Activated CD4-positive, CD25-positive, alpha-beta regulatory T cell (primary cell): ENCODE measurements at places on chromosomes 7 and 10.

GRCh38 chr7:47757921-47758411 lies 176.1 kb upstream of the TNS3 start:
- no peak for DNase-seq

- DNase-seq = no peak
Observed at GRCh38 chr7:136509466-136509865, 359.0 kb upstream of the CHRM2 start.

DNA sequence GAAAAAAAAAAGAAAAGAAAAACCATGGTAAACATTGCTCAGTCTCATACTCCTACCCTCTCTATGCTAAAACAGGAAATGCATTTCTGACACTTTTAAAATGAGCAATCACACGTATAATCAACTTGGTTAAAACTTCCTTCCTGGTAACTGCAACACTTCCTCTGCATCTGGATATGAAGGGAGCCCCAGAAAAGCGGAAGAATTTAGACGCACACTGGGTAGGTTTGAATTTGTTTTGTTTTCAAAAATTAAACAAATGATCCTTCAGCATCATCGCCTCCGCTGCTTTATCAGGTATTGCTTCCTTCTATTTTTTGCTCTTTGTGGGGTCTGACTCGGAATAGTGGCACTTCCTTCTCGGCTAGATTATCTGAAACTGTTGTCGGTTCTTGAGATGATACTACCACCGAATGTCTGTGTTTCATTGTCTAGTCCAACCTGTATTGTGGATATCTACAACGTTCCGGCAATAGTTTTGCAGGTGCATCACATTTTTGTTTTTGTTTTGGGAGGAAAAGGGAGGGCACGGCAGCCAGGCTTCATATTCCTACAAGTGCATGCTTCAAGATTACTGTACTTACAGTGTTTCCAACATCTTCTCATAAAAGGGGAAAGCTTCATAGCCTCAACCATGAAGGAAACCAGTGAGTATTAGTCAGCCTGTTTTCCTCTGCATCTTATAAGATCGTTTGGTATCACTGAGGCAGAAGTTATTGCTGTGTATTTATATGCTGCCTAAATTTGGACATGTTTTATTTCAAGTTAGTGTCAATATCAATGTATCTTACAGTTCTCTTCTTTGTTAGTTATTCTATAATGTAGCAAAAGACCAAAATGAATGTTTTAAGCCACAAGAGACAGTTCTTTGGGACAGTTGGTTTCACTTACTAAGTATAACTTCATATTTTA lies at the start of gene PIK3CG:
PIK3CG (plus strand) TSS at position 153 of the 912 bp plus-strand sequence. CDS start 2,280 bp downstream, outside the sequence.
- no peak for DNase-seq

DNA sequence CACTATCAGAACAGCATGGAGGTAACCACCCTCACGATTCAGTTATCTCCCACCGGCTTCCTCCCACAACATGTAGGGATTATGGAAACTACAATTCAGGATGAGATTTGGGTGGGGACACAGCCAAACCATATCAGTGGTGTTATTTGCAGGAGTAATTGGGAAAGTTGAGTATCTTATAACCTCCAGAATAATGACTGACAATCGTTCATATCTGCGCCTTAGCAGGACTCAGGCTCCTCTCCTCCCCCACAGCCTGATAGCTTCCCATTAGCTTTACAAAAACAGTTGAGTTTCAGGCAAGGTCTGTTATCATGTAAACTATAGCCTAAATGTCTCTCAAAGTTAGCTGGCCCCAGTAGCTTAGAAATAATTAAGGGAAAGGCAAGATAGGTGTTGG lies 3.4 kb upstream of the ERCC6 start:
- no peak for DNase-seq

DNA sequence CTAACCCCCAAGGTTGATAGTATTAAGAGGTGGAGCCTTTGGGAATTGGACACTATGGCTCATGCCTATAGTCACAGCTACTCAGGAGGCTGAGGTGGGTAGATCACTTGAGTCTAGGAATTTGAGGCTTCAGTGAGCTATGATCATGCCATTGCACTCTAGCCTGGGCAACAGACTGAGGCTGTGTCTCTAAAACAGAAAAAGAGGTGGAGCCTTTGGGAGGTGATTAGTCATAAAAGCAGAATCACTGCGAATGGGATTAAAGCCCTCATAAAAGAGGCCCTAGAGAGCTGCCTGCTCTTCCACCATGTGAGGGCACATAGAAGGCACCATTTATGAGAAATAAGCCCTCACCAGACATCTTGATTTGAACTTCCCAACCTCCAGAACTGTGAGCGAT lies 81.9 kb downstream of the SKAP2 start:
- DNase-seq = no peak

- DNase-seq = no peak
Observed at GRCh38 chr10:113108194-113108835, 158.3 kb downstream of the TCF7L2 start.

- DNase-seq = no peak
Observed at GRCh38 chr7:1087952-1088920, at the start of gene GPER1. GPER1 (plus strand) TSS chr7:1088113; CDS start chr7:1091729, 3,616 bp downstream.

DNA sequence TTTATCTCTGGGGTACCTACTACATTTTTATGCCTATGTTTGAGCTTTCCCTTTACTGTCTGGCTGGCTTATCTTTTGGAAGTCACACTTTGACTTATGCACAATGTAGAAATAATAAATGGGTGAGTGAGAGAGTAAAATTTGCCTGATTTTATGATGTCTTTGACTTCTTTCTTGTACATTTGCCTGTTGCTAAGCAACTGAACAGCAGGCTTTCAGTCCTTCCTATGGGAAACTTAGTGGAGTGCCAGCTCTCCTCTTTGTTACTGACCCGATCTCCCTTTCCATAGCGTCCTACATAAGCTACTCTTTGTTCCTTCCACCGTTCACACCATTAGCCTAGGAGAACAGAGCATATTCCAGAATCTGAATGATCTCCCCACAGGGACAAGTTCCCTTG lies 4.2 kb downstream of the TAS2R60 start:
- no peak for DNase-seq

GRCh38 chr7:27586825-27587224 lies 75.9 kb downstream of the HIBADH start:
- DNase-seq = no peak

- DNase-seq = no peak
Observed at GRCh38 chr7:101453617-101454016, 90.9 kb downstream of the COL26A1 start.

DNA sequence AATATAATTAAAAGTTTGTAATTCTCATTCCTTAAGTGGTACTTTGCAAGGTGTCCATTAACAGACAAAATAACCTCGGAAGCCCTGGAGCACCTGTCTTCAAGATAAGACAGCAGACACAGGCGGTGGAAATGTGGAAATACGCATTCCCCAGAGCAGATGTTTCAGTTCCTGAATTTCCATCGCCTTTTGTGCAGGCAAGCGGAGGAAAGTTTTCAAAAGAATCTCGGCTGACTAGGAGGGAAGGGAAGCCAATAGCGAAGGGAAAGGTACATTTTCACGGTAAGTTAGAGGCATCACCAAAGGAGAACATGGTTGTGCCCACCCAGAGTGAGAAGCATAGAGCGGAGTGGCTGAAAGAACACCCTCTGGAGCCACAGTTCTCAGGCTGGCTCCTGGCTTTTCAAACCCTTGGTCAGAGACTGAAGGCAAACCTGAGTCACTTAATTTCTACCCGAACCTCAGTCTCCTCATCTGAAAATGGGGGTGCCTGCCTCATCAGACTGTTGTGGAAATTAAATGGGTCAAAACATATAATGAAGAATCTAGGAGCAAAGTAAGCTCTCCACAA lies 13.6 kb downstream of the CPA1 start:
- no peak for DNase-seq

DNA sequence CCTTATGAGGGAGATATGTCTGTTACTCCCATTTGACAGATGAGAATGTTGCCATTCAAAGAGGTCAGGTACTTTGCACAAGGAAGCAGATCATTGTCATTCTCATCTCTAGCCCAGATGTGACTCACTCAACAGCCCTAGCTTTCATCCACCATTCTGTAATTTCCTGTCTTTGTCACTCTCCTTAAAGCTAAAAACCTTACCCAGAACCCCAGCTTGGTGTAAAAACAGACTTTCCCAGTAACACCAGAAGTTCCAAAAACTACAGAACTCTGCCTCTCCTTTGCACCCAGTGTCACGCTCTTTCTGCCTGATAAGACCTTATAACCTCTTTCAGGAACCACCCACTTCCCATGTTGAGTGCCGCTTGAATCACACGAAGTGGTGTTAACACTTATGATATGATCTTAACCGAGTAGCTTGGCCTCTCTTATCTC lies 89.1 kb upstream of the SP4 start:
- no peak for DNase-seq

GRCh38 chr7:80858141-80858903 lies 60.5 kb downstream of the SEMA3C start:
- DNase-seq = no peak

- DNase-seq = no peak
Observed at GRCh38 chr10:7610651-7611389, 55.9 kb downstream of the ITIH5 start.

GRCh38 chr10:11678074-11678793 lies 63.9 kb upstream of the ECHDC3 start:
- no peak for DNase-seq

GRCh38 chr7:45268013-45268412 lies 110.4 kb downstream of the RAMP3 start:
- no peak for DNase-seq

- DNase-seq = no peak
Observed at GRCh38 chr7:133633055-133633454, 380.2 kb downstream of the EXOC4 start.

DNA sequence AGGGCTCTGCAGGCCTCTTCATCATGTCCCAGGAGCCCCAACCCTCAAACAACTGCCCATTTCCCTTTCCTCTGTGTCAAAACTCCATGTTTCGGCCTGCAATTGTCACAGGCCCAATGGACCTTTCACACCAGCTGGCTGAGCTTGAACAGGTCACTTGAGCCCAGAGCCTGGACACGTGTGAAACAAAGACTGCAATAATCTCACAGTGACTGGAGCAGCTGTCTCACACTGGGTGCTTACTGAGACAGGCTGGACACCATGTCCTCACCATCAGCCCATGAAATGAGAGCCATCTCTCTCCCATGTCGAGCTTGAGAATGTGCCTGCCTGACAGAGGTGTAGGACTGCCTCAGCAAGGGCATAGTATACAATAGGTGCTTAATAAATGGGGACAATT lies 19.5 kb upstream of the EIF5AL1 start:
- DNase-seq = no peak

DNA sequence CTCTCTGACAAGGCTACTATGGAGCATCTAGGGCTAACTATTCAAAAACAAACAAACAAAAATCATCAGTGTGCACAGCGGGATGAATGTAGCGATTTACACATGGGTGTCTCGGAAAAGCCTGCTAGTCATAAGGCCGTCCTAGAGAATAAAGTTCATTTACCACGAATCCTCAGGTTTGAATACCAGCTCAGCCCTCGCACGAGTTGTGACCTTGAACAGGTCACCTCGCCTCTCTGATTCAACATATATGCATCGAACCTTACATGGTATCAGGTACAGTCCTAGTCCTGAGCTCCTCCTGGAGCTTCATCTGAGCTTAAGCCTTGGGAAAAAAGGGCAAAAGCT lies 572 bp downstream of the ATP5MF start:
- no peak for DNase-seq

DNA sequence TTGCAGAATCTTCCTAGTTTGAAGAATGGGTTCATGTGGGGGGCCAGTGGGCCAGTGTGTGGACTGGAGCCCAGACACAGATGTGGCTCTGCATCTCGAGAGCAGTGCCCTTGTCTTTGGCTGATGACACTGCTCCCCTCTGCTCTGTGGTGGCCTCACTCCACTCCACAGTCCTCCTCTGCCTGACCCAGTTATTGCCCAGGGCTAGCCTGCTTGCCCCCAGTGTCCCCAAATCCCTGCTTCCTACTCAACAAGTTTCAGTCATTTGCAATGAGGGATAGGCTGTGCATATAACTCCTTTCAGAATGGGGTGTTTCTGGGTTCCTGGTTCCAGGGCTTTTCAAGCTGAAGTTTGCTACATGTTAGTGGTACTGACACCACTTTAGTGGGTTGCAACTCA lies 177.5 kb downstream of the SNX10 start:
- no peak for DNase-seq

GRCh38 chr7:142997456-142997989 lies 29.4 kb downstream of the OR9A2 start:
- DNase-seq = no peak

- DNase-seq = no peak
Observed at GRCh38 chr10:79496896-79497295, 15.4 kb upstream of the EIF5AL1 start.

- no peak for DNase-seq
Observed at GRCh38 chr10:9875353-9875752, 1142.3 kb upstream of the CELF2 start.

DNA sequence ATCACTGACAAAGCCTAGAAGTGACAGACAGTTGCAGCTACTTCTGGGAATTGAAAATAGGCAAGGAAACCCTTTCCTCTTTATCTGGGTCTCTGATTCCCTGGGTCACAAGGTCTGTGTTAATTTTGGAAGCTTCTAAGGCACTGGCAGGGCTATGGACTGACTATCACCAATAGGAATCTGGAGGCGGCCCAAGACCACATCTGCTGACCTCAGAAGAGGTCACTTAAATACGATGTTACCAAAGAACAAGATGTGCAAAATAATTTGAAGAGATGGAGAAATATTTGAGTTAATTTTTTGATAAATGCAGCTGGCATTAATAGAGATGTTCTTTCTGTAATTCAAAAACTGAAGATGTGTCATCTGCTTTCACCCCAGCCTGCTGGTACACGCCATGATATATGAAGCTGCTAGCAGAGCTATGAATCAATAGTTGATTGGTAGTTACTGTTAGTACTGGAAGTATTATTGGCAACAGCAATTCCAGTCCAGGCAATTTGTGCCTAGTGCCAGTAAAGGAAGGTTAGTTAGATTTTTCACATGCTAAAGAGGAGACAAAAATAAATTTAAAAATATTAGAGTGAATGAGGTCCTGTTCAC lies 5.5 kb upstream of the STEAP4 start:
- DNase-seq = no peak

DNA sequence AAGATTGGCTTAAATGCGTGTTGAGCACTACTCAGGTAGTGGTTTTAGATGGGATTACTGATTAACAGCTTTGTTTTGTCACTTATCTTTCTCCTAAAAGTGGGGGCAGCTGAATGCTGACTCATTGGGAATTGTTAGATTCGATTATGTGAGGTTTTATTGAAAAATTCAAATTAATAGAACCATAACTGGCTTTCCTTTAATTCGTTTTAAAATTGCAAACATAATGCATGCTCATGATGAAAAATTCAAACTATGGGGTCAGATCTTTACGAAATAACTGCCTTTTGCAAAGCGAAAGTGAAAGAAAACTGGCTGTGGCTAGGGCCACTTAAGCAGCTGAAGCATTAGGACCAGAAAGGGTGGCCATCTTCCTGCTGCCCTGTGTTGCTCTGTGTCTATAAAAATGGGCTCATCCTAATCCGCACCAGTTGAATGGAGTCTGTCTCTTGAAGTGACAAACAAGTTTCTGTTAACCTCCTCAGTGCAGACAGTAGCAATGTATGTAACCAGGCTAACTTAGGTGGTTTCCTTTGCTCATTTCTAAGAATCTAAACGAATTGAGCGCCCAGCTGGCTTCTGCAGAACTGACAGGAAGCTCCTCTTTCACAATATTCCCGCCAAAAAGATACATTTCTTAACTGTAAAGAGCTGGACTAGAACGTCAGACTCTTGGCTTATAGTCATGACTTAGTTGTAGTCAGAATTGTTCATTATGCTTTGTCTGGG lies 27.8 kb downstream of the DENND10 start:
- DNase-seq = peak; percentile 12
